ENCODE measurements at places on chromosomes 1 and 21. TPM values are rescaled to one million over a fixed set of nuclear protein-coding genes. Genes with fewer than 3 reads are reported as not detected.

Gene SLAMF7
- not detected for polyA plus RNA-seq

Gene OR2M3
- polyA plus RNA-seq, result not detected

Gene PRMT2
- polyA plus RNA-seq, result 162 TPM

Gene CYP4Z1
- not detected for polyA plus RNA-seq

- DNase-seq, result peak; percentile 75
These were observed 46.2 kb downstream of the DYRK1A start for GRCh38 chr21:37412603-37413360.

- DNase-seq, result peak; percentile 15
These were observed 194.3 kb upstream of the RGS18 start for GRCh38 chr1:191963781-191964455.

DNA sequence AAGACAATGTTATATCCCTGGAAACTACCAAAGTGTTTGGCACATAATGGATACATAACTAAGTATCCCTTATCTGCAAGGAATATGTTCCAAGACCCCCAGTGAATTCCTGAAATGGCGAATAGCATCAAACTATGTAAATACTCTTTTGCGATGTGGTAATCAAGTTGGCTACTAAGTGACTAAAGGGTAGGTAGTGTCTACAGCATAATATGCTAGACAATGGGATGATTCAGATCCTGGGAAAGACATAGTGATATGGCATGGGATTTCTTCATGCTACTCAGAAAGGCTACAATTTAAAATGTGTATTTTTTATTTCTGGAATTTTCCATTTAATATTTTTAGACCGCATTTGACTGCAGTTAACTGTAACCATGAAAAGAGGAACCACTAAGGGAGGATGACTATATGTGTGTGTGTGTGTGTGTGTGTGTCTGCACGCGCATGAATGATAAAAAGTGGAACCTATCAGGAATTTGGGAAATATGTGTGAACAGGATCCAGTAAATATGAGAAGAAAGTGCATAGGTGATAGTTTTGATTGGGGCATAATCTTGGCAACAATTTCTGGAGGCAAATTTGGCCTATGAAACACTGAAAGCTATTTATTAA, 1899.9 kb downstream of the NCAM2 start:
- DNase-seq, result no peak

DNA sequence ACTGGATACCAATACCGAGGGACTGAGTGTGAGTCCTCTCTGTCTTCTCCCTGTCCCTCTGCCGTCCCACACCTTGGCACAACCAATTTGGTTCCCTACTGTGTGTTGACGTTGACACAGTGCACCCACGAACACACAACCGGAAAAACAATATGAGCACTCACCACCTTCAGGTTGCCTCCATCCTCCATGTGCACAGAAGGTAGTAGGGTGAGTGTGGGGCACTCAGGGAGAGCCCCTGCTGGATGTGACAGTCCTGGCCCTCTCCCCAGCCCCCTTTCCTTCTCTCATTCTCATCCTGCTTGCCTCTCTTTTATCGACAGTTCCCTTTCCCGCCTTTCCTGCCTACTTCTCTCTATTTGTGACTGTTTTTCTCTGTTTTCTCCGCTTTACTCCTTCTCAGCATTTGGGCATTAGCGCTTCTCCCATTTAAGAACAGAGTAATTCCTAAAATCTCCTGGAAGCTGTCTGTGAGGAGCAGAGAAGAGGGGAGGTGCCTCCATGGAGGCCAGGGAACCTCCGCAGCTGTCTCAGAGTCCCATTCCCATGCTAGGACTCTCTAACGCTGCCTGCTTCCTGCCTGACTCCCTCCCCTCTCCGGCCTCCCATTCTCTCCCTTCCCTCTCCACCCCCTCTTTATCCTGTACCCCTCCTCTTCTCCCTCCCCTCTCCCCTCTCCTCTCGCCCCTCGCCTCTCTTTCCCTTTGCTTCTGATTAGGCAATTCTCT, 16.4 kb downstream of the CADM3 start:
- no peak for DNase-seq

DNA sequence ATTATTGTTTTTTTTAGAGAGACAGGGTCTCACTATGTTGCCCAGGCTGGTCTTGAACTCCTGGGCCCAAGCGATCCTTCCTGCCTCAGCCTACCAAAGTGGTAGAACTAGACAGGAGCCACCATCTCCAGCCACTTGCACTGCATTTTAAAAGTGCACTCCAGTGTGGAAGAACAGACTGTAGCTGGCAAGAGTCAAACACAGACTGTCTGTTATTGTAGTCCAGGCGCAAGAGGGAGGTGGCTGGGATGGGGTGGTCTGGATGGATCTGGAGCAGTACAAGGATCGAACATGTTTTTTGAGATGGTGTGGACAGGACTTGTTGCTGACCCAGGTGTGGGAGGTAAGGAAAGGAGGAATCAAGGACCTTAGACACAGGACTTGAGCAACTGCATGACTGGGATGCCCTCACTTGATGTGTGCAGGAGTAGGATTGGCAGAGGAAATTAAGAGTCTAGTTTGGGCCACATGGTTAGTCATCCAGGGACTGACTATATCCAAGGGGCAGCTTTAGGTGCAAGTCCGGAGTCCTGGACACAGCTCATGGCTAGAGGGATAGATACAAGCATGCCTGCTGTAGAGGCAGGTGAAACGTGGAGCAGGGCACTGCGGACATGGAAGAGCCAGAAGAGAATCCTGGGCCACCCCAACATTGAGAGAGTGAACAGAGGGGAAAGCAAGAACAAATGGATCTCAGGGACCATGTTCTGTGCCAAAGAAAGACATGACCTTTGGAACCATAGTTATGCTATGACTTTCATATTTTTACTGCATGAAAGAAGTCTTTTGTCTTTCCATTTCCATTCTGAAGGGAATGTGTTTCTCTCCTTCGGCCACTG, 42.0 kb downstream of the ELK4 start:
- DNase-seq, result no peak

DNA sequence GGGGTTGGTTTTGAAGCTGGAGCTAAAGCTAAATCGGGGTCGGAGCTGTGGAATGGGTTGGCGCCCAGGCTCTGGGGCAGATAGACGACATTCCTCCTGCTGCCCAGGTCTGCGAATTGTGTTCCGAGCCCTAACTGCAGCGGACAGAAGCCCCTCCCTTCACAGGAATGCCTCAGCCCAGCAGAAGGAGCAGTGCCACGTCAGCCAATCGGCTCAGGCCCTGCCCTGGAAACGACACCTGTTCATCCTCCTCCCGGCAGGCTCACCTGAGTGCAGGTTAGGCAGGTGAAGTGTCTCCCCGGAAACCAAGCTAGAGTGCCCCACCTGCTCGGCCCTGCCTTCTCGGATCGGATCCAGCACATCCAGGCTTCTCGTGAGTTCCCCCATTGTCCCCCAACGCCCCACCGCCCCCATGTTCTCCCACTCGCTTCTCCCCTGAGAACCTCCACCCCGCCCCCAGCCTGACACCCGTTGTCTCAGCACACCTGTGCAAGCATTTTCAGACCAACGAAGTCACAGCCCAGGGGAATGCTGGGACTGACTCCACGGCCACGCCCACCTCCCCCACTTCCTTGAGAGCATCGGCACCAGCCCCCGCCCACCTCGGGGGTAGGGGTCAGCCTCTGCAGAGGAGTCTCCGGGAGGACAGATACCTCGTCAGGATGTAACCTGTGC, 775 bp downstream of the TMEM125 start:
- DNase-seq, result no peak

GRCh38 chr1:206662396-206663092, 22.2 kb upstream of the MAPKAPK2 start:
- no peak for DNase-seq

DNA sequence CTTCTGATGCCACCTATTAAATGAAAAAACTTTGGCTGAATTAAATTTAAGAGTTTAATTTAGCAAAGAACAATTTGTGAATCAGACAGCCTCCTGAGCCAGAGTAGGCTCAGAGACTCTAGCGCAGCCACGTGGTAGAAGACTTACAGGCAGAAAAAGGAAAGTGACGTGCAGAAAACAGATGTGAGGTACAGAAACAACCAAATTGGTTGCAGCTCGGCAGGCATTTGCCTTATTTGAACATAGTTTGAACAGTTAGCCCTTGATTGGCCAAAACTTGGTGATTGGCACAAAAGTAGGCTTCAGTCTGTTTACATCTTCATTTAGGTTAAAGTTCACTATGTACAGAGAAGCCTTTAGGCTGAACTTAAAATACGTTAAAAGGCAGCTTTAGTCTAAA, 22.9 kb downstream of the TCP10L start:
- peak; percentile 83 for DNase-seq
